Kidney epithelial cell (primary cell): ENCODE measurements at places on chromosomes 5 and 9. TPM values are rescaled to one million over a fixed set of nuclear protein-coding genes. Genes with fewer than 3 reads are reported as not detected.

DNA sequence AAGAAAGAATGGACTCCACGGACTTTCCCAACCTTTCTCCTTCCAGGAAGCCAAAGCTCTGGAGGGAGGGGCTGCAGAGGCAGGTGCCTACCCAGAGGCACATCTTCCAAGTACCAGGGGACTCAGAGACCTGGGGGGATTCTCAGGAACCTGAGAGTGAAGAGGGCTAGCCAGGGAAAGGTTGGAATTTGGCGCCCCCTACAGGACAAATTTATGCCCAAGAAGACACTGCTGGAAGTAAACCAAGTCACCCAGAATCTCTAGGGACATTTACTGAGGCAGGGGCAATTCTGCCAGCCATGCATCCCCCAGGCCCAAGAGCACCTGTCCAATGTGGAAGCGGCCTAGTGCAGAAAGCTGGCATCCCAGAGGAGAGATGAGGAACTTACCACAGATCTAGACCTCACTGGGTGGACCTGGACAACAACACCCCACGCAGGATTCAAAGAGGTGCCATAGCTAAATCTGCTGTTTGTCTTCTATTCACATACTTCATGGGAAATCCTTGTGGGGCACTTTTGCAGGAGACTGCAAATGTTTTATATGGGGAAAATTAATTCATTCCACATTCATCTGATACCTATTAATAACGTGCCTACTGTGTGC lies 25.9 kb upstream of the IDNK start:
- DNase-seq = no peak

PCDH1 gene
- 42.4 and 45.5 TPM in 2 replicates for total RNA-seq

DNA sequence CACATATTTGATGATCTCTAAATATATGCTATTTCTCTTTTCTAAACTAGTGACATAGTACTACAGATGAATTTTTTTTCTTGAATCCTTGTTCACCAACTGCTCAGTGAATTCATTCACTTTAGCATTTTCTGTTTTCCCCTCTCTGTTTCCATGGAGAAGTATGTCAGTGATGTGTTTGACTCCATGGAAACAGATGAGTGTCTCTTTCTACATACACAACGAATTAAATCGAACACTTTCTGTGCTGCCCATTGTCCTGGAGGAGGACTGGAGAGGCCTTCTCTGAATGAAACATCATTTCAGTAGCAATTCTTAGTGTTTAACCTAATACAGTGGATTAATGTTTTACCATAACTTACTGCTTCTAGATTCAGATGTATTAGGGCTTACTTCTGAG lies 9.5 kb downstream of the INVS start:
- no peak for DNase-seq

- DNase-seq = no peak
Measured at GRCh38 chr5:38673671-38674071, 117.2 kb upstream of the LIFR start.
